Left hindlimb (tissue), 1 donor: ENCODE measurements at places on chromosomes 16 and 17.

GRCh38 chr17:79812353-79813258 lies 15.7 kb upstream of the CBX8 start:
- DNase-seq, result no peak

- no peak for DNase-seq
Measured at GRCh38 chr16:69100071-69100691, 5.3 kb upstream of the HAS3 start.

GRCh38 chr16:28865722-28866453 lies 2.2 kb downstream of the SH2B1 start:
- DNase-seq, result no peak

DNA sequence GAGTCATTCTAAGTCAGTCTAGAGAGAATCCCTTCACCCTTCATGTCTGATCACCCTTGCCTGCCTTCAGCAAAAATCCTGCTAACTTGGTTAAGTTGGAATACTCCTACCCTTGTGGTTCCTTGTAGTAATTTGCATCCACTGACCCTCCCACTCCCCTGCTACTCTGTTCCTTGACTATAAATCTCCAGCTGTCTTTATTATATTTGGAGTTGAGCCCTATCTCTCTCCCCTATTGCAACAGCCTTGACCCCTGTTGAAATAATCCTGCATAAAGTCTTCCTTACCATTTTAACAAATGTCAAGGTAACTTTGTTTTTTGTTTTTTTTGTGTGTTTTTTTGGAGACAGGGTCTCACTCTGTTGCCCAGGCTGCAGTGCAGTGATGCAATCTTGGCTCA lies 590.1 kb downstream of the WWOX start:
- no peak for DNase-seq

GRCh38 chr16:2196162-2196980 lies at the start of gene CASKIN1:
TSS of gene CASKIN1 (minus strand) at chr16:2196605. CDS start at chr16:2196432, 173 bp downstream.
- DNase-seq, result no peak

DNA sequence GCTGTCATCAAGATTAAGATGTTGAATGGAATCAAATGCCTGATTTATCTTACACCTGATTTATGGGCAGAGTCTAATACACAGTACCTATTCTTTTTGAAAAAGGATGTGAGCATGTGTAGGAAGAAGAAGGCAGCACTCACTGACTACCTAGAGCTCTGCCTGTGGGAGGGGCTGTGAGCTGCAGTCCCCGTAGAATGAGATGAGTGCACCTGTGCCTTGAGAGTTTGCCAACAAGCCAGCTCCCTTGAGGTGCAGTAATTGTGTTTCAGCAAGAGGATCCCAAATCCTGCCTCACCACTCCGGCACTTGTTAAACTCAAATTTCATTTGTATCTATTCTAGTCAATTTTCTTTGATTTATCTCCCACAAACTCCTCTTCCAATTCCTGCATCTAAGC lies 46.0 kb downstream of the CDH11 start:
- no peak for DNase-seq

DNA sequence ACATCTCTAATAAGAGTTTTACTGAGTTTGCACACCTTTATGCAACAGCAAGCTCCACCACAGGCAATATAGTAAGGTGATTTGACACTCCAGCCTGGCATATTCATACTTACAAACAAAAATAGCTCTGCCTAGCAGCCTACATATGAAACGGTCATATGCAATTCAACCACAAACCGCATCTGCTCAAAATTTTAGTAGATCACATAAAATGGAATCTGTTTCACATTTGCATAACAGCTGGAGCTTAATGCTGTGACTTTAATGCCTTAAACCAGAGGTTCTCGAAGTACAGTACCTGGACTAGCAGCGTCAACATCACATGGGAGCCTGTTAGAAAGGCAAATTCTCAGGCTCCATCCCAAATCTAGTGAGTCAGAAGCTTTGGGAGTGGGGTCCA lies 578.4 kb downstream of the CDH11 start:
- no peak for DNase-seq

DNA sequence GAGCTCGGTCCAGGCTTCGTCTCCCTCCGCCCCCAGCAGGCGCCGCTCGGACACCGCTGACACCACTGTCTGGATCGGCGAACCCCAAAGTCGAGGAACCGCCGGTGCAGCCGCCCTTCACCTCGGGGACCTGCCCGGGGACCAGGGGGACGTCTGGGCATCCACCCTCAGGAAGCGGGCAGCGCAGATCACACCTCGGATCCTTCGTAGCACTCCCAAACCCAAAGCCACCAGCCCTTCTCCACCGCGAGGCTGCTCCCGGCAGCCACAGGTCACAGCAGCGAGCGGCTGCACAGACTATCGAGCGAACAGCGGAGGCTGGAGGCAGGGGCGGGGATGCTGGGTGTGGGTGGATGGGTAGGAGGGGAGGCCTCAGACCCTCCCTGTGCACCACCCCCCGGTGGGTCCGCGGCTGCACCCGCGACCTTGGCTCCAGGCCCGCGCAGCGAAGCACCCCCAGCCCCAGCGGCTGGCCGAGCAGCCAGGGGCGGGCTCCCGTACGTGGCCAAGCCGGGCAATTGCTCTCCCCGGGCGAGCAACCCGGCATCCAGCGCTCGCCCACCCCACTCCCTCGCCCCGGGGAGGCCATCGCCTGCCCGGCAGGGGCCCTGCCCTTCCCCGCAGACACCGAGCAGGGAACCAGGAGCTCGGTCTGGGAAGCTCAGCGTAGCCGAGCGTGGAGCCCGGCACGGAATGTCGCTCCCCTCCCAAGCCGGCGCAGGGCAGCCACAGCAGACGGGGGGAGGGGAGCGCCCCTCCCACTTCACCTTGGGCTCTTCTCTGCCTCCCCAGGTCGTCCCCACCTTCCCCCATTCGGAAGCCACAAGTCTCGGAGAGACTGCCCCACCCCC lies 1.0 kb downstream of the SDK2 start:
- DNase-seq, result peak; percentile 66

DNA sequence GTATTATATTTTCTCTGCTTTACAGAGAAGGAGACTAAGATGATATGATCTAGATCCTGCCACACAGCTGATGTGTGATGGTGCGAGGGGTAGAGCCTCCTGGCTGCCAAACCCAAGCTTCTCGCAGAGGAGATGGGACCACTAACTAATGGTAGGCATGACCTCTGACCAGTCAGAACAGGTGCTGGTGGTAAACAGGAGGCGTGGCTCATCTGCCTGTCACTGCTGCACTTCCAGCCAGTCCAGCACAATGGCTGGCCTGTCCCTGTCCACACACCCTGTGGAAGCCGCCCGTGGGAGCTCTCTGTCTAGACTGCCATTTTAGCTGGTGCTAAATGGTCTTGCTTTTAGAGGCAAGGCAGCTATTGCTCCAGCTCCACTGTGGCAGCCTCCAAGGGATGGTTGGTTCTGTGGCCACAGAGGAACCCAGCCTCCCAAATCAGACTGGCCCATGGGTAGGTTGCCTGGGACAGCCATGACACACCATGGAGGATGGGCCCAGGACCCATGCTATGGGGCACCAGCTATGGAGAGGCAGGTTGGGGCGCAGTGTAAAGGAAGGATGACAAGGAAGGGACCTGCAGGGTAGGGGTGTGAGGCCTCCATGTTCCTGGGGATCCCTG lies 86.7 kb downstream of the KSR1 start:
- no peak for DNase-seq

DNA sequence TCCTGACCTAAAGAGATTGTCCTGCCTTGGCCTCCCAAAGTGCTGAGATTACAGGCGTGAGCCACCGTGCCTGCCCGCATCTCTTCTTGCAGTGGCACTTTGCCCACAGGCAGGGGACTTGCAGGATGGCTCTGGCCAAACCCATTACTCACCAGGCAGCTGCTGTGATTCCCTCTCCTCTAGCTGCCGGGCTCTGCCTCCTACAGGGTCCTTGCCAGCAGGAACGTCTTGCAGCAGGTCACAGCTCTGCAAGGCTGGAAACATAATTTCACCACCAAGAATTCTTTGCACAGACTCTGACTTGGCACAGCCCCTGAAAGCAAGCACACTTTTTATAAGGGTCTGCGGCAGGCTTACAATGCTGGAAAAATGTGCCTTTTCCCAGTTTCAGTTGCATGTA lies 20.3 kb downstream of the COX4I1 start:
- no peak for DNase-seq

DNA sequence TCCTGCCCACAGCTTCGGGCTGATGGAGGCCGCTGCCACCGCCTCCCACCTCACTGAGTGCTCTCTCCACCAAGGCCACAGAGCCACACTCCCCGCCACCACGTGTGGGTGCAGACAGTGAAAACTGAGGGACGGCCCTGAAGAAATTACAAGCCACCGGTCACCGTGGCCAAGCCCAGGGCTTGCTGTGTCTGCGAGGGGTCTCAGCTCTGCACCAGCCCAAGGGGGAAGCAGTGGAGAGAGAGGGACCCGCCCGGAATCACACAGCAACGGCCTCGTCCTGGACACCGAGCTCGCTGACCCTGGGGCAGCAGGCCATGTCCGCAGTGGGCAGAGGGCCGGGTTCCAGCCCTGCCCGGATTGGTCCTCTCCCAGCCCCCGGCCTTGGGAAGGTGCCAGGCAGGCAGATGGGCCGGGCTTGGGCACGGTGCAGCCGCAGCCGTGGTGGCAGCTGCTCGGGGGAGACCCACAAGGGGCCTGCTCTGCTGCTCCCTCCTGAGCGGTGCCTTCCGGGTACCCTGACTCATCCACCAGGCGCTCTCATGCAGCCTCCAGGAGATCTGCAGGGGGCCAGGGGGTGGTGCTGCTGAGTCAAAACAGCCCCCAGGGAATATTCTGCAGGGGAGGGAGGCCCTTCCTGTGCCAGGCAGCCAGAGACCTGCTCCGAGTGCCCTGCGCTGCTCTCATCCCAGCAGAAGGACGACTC lies 52.0 kb downstream of the CBFA2T3 start:
- peak; percentile 66 for DNase-seq
